NCI-H1092 treated with DMSO at 0.1 percent for 48 hours (cell line): ENCODE measurements at places on chromosomes 4 and X.

GRCh38 chr4:68466751-68467150 lies 19.5 kb downstream of the TMPRSS11E start:
- no peak for DNase-seq

- DNase-seq = no peak
Observed at GRCh38 chrX:72105436-72105835, 26.3 kb downstream of the RTL5 start.

DNA sequence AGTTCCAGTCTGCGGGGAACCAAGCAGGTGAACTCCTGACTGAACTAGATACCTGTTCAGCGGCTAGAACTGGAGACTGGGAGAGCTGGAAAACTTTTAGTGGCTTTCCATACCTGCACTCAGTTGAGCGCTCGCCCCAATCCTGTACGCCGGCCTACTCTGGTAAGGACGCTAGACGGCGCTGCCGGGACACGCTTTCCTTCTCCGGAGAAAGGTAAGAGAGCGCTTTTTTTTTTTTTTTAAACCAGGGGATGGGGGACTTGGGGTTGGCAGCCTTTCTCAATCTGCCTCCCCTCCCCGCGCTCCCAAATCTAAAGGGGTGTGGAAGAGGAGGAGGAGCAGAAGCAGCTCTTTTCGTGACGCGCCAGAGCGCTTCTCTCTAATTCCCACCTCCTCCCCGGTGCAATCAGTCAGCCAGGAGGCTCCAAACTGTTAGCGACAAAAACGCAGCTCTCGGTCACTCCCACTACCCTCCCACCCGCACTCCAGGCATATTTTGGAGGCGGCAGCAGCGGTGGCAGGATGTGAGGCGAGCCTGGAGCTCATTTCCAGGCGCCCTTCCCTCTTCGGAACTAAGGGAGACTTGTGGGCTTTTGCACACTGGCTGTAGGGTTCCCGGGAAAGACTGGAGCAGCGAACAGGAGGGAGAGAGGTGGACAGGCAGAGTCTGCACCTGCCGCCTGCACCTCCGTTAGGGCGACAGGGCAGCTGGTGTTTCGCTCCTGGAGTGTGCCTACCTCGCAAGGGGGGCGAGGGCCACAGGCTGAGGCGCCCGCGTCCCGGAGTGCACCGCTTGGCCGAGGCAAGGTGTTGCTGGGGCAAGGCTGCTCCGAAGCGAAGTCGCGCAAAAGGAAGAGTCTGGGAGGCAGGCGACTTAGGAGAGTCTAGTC lies at the start of gene IL1RAPL2:
TSS of gene IL1RAPL2 (plus strand) at position 409 of the 890 bp plus-strand sequence.
- DNase-seq = peak; percentile 0

DNA sequence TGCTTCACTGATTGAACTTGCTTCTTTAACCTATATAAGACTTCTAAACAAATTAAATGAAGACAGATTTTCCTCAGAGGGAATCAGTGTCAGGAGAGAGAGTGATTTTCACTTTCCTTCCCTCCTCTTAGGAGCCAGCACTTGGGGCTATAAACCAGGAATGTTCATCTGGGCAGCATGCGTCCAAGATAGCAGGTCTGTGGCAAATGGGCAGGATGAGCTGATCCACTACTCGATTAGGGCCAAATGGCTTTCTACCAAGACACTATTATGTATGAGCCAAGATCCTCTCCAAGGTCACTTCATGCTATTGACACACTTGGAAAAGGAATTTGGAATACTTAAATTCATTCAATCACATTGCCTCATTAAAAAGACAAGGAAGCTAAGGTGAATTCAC lies 203.9 kb upstream of the GRID2 start:
- no peak for DNase-seq

DNA sequence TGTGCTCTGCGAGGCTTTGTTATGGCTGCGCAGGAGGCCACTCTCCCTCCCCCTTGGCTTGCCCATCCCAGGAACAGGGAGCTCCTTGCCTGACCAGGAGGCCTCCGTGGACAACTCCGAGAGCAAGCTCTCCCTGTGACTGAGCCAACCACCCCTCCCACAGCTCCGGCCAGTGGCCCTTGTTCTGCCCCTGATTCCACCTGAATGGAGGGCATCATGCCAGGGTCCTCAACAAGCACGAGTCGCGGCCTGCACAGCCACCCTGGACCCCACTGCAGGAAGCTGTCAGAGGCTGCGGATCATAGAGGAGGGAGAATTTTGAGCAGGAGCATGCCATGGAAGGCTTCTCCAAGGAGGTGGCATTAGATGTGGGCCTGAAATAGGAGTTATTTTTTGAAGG lies 44.8 kb upstream of the GRPEL1 start:
- DNase-seq = no peak

DNA sequence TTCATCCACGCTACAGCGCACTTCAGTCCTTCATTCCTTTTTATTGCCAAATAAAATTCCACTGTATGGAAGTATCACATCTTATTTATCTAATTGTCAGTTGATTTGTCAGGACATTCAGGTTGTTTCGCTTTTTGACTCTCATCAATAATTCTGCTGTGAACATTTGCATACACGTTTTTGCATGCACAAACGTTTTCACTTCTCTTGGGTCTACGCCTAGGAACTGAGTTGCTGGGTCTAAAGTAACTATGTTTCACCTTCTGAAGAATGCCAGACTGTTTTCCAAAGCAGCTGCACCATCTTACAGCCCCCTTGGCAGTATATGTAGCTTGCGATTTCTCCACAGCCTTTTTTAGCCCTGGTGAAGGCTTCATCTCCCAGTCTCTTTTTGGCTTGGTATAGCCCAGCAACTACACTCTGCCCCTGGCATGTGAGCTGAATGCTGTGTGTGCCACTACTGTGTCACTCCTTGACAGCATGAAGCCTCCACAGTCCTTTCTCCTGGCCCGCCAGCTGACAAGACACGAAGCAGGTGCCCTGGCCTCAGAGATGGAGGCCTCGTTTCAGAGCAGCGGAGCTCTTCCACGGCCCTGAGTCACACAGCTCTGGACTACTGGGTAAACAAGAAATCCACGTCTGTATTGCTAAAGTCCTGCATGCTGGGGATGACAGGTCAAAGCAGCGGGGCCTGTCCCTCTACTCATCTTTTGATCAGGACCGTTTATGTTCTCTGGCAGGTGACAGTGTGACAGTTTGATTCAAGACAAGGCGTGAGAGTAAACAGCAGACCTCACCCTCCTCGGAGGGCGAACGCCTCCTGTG lies 75.5 kb downstream of the NSUN7 start:
- no peak for DNase-seq

DNA sequence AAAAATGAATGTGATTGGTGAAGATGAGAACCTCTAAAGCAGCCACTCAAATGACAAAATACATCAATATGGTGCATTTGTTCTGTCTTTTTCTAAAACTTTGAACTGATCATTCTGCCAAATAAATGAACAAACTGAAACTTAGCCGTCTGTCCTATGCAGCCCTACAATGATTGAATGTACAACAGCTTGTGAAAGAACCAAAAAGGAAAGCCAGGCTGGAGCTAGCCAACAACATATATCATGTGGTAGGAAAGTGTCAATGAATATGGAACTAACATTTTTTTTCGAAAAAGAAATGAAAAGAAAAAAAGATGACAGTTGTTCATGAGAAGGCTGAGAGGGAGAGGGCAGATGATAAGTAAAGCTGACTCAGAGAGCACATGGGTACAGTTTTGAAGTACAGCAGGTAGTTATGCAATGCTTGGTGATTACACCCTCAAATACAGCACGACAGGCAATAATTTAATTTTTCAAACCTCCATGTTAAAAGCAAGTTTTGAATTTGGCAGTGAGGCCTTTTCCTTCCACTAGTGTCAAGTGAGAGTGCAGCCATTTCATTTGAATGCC lies 21.2 kb upstream of the SLC7A11 start:
- no peak for DNase-seq

- DNase-seq = no peak
Observed at GRCh38 chrX:10395643-10396042, 224.7 kb downstream of the MID1 start.

GRCh38 chr4:26782830-26783202 lies 77.8 kb upstream of the STIM2 start:
- no peak for DNase-seq

DNA sequence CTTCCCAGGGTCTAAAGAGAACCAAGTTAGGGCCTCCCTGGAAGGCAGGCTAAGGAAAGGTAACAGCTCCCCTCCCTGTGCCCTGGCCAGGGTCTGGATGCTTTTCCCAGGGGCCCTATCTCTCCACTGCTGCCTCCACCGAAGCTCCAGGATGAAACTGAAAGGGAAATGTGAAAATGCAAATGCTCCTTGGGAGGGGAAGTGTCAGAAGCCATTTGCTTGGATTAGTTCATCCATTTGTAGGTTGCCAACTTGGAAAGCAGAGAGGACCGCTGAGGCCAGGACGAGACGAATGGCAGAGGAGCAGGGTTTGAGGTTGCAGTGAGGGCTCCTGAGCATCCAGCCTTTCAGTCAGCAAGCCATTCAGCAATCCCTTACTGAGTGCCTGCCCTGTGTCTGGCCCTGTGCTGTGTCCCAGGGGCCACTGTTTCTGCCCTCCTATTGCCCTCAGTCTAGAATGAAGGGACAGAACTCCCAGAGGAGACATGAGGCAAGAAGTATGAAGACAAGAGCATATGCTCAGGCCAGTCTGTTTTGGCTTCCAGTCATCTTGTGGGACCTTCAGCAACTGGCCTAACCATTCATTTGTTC lies 45.9 kb upstream of the PGRMC1 start:
- DNase-seq = no peak

DNA sequence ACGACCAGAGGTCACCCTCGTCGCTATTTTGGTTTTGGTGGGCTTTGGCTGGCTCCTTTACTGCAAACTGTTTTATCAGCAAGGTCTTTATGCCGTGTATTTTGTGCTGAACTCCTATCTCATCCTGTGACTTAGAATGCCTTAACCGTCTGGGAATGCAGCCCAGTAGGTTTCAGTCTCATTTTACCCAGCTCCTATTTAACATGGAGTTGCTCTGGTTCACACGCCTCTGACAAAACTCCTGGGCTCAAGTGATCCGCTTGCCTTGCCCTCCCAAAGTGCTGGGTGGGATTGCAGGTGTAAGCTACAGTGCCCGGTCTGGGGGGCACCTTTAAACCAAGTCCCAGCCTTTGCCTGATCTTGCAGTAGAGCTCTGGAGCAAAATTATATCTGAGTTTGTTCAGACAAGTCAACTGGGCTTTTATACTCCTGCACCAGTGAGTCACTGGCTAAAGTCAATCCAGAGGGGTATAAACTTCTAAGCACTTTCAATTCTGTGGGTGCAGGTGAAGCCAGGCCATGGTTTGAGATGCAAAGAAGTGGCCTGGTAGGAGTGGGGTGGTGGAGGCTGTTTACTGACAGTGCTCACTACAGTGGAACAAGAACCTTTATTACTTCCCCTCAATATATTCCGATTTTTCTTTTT lies 50.2 kb downstream of the MGST2 start:
- DNase-seq = no peak

DNA sequence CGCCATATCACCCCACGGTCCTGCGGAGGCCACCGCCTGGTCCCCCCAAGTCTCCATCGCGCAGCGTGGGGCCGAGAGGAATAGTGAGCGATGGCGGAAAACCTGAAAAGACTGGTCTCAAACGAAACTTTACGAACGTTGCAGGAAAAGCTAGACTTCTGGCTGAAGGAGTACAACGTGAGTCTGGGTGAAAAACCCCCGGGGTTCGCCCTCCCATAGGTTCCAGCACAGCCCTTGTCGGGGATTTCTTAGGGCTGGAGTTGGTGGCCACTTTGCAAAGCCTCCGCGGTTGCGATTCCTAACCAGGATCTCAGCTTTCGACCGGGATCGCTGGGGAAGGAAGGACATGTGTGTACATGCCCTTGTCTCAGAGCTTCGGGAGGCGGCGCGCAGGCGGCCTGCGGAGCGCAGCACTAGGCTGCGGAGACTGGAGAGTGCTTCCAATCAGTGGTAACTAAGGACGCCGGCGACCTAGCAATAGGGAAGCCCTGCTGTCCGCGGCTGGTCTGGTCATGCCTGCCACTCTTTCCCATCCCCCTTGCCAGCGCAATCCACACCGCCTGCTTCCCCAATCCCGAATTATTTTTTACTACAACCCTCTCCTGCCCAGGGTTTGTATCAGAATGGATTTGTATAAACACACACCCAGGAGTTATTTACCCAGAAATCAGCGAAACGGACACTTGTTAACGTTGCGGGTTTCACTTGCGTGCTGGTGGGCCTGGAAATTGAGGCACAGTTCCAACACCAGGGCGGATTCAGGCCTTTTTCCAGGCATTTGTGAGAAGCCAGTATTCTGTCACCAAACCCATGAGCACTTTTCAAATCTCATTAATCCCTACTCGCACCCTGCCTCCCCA lies 741 bp downstream of the SPATA18 start:
- DNase-seq = peak; percentile 12

GRCh38 chr4:1843852-1844251 lies 12.1 kb downstream of the LETM1 start:
- no peak for DNase-seq

GRCh38 chr4:2438822-2439718 lies 20.3 kb downstream of the CFAP99 start:
- no peak for DNase-seq

DNA sequence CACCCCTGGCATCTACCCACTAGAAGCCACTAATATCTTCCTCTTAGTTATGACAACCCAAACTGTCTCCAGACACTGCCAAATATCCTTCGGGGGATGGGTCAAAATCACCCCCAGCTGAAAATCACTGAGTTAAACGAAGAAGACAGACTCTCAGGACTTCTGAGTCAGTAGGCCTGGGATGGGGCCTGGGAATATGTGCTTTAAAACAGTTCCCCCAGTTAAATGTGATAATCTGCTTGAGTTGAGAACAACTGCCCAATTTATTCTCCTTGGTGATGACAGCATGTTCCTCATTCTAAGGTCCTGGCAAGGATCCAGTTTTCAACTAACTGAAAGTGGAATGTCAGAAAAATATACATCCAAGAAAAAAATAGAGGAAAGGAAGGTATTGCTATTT lies 52.4 kb downstream of the CBLL2 start:
- DNase-seq = no peak

DNA sequence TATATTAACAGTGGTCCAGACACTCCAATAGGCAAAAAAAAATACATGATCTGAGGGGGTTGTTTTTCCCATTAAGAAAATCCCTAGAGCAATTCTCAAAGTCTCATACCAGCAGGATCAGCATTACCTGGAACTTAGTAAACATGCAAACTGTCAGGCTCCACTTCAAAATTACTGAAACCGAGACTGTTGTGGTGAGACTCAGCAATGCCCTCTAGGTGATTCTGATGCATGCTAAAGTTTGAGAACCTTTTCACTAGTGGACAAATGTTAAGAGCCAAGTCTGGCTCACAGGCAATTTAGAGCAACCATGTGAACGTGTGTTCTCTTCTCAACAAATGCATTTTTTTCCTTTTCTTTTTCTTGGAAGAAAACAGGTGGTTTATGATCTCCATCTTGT lies 30.2 kb downstream of the NEK1 start:
- no peak for DNase-seq

DNA sequence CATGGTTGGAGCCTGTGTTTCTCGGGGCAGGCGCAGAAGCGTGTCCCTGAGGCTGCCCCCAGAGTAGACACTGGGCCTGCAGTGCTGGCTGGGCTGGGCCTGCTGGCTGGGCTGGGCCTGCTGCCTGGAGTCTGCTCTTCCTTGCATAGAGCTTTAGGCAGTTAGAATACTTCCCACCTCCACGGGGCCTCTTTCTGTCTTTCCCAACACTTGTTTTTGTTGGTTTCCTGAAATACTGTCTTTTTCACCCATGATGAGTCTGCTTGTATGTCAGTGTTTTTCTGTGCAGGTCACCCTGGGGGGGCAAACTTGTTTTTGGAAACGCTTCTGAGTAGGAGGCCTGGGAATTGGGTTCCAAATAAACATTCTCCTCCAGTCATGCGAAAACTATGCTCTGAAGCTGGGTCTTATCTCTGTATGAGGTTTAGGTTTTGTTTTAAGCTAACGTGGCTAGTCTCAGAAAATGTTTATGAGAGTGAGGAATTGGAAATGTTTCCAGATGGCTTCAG lies 32.2 kb downstream of the TRMT44 start:
- no peak for DNase-seq

- no peak for DNase-seq
Observed at GRCh38 chr4:54277691-54278090, 48.6 kb downstream of the PDGFRA start.
